Fibroblast of skin of abdomen (primary cell): ENCODE measurements at places on chromosomes 3 and 15.

DNA sequence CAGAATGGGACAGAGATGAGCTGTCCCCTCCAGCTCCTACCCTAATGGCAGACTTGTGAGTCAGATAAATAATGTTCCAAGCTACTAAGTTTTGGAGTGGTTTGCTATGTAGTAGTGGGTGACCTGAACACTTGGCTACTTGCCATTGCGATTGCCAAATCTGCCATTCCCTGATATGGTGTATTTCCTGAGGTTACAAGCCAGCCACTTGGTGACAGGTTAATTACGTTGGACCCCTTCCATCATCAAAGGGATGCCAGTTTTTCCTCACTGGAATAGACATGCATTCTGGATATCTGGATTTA lies 33.6 kb downstream of the MORF4L1 start:
- peak; percentile 88 for DNase-seq

DNA sequence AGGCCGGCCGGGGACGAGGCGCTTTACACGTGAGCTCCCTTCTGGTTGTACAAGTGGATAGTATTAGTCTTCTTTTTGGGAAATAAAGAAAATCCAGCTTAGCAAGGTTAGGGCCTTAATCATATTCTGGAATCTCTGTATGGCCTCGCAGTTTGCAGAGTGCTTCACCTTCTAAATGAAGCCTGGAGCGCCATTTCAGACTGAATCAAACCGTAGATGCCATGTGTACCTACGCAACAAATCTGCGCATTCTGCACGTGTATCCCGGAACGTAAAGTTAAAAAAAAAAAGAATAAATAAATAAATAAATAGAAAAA lies 322 bp upstream of the P3H2 start:
- no peak for DNase-seq

DNA sequence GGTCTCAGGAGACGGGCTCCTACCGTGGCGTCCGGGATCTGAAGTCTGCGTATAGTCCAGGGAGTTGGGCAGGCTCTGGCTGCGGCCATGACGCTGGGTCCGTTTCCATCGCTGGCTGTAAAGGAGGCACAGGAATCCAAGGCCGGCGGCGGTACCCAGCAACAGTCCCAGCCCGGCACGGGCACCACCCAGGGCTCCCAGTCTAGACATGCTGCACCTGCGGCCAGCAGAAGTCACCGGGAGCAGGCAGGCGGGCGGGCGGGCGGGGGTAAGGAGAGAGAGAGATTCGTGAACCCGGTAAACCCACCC lies 526 bp downstream of the RMDN3 start:
- no peak for DNase-seq

GRCh38 chr3:147377412-147378367 lies 28.7 kb downstream of the ZIC4 start:
- no peak for DNase-seq

GRCh38 chr3:23213813-23214212 lies 10.7 kb downstream of the UBE2E2 start:
- no peak for DNase-seq

DNA sequence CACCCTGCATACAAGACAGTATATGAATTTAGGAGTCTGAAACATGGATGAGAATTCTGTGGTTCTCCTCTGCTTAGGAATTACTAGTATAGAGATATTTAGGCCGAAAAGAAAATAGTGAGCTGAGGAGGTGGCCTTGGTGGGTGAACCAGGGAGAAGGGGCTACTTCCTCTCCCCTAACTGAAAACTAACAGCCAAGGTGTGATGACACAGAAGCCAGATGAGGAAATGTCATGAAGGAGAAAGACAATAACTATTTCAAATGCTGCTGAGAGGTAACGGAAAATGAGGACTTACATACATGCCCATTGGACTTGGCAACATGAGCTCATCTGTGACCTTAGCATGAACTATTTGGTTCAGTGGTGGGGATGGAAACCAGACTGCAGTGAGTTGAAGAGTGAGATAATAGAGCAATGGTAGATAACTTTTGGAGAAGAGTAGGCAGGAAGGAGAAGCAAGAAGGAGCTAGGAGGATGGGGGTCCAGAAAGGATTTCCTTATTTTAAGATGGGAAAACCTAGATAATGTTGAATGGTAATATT lies 114.4 kb upstream of the TSPAN3 start:
- no peak for DNase-seq

GRCh38 chr3:42660131-42660715 lies 6.7 kb downstream of the ZBTB47 start:
- DNase-seq = no peak

- DNase-seq = no peak
These were observed 473.6 kb downstream of the SOX2 start for GRCh38 chr3:182185313-182185712.

DNA sequence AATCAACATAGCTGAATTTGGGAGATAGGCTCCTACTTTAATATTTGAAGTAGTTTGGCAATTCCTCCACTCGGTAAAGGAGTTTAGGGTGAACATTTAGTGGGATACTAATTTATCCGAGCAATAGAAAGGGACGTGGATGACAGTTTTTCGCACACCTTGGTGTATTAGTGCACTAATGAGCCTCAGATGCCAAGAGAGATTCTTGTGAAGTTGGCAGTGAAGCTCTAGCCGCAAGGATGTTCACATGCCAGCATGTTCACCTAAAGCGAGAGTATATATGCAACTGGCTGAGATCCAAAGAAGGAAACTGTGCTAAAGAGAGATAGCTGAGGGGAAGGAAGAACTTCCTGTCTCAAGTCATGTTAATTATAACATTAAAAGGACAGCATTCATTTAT lies 58.5 kb downstream of the TGFBR2 start:
- no peak for DNase-seq

DNA sequence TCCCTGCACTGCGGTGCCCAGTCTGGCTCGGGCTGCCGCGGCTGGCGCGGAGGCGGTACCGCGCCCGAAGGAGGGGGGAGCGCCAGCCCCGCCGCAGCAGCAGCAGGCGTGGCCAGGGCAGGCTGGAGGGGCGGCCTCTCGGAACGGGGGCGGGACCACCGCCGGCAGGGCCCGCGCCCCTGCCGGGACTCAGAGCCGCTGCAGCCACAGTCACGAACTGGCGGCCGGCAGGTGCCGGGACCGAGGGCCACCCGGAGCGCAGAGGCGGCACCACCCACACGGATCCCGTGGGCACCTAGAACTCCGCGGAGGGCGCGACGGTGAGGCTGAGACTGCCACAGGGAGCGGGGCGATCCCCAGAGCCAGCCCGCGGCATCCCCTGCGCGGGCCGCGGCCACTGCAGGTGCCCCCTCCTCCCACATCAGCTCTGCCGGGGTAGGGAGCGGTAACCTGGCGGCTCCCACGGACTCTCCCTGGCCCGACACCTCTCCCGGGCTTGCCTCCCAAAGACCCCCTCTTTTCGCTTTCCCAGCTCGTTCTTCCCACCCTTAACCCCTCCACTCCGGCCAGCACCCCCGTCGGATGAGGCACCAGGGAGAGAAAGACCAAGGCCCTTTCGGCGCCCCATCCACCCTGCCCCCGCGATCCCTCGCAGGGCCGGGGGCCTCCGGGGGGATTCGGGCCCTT lies at the start of gene VWA5B2:
Gene VWA5B2, plus strand, starts transcription at position 192 of the 687 bp plus-strand sequence. CDS start 944 bp downstream, outside the sequence.
- DNase-seq = peak; percentile 22

DNA sequence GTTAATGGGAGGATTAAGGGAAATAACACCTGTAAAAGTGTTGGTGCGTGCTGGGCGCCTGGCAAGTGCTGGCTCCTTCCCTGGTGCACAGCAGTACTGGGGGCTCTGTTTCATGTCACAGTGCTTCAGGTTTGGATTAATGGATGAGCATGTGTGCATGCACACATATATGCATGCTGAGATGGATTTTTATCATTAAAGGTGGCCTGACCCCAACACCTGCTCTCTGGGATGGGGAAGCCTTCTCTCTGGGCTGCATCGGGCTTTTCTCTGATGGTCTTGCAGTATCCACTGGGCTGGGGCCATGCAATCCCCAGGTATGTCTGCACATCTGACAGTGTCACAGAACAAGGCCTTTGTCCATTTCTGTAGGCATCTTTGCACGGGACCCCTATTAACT lies 127.5 kb upstream of the PLXNA1 start:
- no peak for DNase-seq

DNA sequence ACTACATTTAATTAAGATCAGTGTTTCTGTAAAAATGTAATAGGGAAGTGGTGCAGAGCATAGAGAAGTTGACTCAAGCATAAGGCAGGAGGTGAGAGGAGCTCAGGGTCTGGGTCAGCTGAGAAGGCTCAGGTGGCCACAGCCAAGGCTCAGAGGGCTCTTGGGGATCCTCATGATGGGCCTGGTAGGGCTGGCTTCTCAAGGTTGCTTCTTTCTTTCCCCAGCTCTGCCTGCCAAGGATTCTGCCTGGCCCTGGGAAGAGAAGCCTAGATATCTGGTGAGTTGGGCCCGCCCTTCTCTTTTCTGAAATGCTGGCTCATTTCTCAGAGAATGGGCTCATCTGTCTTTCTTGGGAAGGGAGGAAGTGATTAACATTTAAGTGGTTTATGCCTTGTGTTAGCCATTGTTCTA lies 6.5 kb downstream of the ZNF589 start:
- DNase-seq = peak; percentile 55

DNA sequence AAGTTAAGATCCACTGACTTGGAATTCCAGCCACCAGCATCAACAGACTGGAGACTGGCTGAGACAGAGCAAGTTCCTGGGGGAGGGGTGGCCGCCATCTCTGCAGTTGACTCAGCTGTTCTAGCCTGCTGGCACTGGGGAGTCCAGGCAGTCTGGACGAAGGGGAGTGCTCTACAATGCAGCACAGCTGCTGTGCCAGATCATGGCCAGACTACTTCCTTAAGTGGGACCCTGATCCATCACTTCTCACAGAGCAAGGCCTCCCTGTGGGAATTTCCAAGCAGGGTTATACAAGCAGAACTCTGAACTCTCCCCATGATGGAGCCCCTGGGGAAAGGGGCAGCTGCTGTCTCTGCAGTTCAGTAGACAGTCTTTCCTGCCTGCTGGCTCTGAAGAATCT lies 35.2 kb downstream of the PYGO1 start:
- DNase-seq = peak; percentile 67

DNA sequence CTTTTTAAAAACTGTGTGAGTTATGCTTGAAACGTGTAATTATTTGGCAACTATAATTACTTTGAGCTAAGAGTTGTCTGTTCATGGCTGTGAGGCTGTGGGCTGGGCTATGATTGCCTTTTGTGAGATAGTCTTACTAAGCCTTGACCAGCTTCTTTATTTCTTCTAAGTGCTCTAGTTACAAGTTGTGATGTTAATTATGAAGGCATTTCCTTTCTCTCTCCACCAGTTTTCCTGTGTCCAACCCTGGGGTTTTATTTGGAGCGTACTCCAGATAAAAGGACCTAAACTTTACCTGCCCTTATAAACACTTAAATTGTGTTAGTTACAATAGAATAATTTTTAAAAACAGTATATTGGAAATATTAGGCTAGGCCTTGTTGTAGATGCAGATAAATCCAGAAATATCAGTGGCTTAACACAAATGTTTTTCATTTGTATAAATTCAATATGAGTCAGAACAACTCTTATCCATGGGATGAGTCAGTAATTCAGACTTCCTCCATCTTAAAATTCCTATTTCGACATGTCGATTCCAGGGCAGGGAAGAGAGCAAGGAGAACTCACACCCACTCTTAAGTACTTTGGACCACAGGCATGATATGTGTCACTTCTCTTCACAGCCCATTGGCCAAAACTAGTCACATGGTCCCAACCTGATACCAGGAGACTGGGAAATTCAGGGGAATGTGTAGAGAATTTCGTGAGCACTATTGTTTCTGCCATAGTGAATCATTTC lies 17.0 kb downstream of the TMEM62 start:
- peak; percentile 96 for DNase-seq

GRCh38 chr3:166362698-166363097 lies 525.5 kb upstream of the BCHE start:
- DNase-seq = no peak

DNA sequence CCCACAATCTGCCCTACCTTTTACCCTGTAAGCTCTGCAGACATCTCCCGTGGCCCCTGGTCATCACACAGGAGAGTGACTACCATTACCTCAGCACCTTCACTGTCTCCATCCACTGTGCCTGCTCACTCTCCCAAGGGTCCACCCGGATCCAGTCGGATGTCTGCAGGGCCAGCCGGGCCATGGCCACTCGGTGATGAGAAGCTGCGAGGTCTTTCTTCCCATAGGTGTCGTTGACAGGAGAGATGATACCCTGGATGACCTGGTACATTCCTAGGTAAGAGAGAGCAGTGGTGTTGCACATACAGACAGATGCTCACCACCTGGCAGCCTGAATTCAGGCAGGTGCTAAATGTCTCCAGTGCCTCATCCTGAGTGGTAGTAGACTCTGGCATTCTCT lies 39.2 kb upstream of the RBP1 start:
- DNase-seq = no peak

DNA sequence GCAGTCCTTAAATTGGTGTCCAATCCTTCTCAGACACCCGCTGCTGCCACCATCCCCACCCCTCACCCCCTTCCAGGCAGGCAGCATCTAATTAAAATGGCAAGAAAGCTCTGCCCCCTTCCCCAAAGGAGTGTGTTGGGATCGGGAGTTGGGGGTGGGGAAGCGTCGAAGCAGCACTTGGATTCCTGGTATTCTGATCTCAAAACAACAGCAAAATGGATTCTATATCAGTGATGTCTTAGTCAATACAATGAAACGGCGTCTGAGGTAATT lies 1.4 kb downstream of the TNIK start:
- no peak for DNase-seq

- DNase-seq = no peak
These were observed 871.0 kb downstream of the OTOL1 start for GRCh38 chr3:162367429-162368260.

DNA sequence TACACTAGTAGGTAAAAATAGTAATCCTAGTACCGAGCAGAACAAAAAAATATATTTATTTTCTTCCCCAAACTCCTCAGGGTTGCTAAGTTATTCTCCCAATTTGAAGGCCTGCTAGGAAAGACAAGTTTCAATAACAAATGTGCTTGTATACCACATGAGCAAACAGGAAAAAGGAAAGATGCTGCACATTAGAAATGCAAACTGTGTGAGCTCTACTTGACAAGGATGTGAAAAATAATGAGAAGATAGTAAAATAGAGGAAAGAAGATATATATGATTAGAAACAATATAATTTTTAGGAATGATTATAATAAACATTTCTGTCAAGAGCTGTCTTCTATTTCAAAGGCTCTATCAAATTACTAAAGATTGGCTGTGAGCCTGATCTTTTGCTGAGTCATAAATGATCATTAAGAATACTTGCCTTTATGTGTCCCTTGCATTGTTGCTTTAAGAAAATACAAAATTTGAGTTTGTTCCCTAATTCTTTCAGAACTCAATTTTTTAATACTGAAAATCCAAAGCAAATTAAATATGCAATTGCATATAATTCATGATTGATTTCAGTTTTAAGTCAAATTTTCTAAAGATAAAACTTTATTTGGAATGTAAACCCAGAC lies 174.2 kb downstream of the NEK10 start:
- DNase-seq = peak; percentile 17

- no peak for DNase-seq
These were observed 65.9 kb upstream of the LCTL start for GRCh38 chr15:66631616-66632263.

- DNase-seq = no peak
These were observed 22.4 kb upstream of the IL16 start for GRCh38 chr15:81174125-81174791.

DNA sequence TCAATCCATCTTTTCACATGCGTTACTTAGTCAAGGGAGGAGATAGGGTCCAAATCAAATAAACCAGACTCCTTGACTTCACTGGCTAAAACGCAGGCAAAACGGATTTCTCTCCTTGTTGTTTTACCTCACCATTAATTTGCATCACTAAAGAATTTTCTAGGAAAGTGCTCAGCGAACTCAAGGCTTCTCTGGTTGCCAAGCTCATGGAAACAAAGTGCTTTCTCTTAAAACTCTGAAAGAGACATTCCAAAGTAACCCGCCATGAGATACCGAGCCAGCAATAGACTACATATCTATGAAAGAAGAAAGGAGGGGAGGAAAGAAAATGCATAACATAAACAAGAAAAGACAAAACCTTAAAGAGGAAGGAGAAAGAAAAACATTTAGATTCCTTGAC lies 211.7 kb upstream of the WNT5A start:
- DNase-seq = no peak
